Eye (tissue), 1 donor: ENCODE measurements at places on chromosomes 5 and 9.

DNA sequence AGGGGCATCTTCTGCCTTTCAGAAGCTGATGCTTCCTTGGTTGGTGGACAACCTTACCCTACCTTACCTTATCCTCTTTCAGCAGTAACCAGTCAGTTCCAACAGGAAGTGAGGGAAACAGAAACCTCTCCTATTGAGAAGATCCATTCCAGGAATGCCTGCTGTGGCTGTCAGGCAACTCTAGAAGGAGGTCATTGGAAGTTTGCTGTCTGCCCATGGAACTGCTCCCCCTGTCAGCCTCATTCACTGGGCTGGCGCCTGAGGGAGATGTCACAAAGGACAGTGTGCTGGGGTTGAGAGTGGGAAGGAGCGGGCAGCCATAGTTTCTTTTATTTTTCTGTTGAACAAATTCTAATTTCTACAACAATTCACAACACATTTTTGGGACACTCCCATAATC, 54.7 kb downstream of the IRX1 start:
- DNase-seq = no peak

- DNase-seq = no peak
Measured at GRCh38 chr5:30690931-30691330, 502.6 kb upstream of the CDH6 start.

DNA sequence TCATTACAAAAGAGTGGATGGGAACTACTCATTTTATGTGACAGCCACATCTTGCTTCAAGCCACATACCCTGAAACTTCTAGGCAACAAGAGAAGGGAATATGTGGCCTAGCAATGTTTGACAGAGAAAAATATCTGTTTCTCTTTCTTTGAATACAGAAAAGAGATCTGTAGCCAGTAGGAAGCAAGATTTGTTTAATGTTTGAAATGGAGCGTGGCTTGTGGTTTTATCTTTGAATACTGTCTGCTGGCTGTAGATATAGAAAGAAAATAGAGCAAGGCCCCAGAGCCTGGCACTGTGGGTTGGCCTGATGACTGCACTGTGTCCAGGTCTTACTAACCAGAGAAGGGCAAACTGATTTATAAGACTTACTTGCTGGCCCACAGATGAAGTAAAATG, 133.8 kb downstream of the ARHGEF28 start:
- no peak for DNase-seq

GRCh38 chr9:95666096-95666784, 149.5 kb upstream of the PTCH1 start:
- no peak for DNase-seq

GRCh38 chr5:101418713-101419118, 515.6 kb upstream of the ST8SIA4 start:
- no peak for DNase-seq

GRCh38 chr5:100539519-100539918, 4.3 kb downstream of the FAM174A start:
- DNase-seq = no peak
